CD8-positive, alpha-beta T cell (primary cell): ENCODE measurements at places on chromosomes 13 and 19.

GRCh38 chr19:56942756-56943155 is 102.2 kb upstream of the PEG3 start:
- peak; percentile 27 for DNase-seq

GRCh38 chr13:19157461-19157860 is 24.2 kb downstream of the TUBA3C start:
- no peak for DNase-seq

- peak; percentile 63 for DNase-seq
Observed at GRCh38 chr19:1090731-1091543, 4.2 kb downstream of the POLR2E start.

DNA sequence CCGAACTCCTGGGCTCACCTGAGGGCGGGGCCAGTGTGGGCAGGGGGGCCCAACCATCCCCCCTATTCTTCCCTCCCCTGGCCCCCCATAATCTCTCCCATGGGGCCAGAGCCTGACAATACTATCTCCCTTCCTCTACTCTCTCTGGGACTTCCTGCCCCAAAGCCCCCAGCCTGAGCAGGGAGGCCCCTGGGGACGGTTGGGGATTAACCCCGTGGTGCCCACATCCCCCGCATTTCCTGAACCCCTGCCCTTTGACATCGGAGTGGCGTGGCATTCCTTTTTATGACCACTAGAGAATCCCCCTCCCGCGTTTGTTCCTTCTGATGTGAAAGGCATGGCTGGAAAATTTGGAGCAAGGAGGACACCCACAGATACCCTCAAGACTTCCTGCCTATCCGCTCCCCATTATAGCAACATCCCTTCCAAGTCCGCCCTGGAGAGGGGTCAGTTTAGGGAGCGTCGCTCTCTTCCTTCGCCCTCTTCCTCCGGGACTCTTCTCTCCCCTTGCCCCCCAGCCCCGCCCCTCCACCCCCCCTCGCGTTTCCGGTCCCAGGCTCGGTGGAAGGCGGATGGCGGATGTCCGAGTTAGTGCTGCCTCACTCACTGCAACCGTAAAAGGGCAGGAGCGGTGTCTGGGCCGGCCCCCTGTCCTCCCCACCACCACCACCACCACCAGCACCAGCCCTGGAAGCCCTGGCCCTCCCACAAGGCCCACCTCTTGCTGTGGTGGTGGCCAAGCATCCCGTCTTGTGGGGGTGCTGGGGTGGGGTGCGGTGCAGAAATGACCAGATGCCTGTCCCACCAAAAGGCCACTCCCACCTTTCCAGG is 1.8 kb downstream of the VASP start:
- no peak for DNase-seq

DNA sequence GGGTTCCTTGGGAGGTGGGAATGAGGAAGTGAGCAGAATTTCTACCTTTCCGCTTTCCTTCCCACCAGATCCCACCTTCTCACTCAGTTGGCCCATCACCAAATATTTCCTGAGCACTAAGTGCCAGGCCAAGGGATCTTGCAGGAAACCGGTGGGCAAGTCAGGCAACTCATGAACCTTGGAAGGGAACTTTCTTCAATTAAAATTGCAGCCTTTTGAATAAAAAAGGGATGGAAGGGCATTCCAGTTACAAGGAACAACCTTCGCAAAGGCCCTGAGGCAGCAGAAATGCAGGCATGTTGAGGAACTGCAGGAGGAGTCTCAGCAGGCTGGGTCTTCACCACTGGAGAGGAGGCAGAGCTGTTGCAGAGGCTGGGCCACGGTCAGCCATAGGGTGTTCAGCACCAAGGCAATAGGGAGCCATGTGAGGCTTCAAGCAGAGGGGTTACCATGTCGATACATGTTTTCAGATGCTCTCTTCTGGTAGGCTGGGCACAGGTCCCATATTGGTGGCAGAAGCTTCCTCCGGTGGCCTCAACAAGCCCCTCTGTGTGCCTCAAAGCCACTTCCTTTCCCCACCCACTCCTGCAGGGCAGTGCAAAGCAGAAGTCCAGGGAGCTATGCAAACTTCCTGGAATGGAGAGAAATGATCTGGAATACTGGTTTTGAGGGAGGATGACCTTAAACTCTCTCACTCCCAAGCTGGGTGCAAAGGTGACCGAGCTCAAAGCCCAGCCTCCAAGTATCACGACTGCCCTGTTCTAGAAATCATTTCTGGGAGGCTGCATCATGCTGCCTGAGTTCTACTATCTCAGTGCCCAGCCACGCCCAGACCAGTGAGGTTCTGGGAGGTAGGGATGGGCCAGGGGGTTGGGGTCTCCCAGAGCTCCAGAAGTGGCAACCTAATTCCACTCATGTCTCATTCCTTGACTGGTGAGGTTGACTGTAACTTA is at the start of gene FUT6:
Gene FUT6, minus strand, starts transcription at position 638 of the 953 bp plus-strand sequence. CDS start 7,135 bp downstream, outside the sequence.
- DNase-seq, result no peak

- DNase-seq, result peak; percentile 46
Observed at GRCh38 chr19:43780706-43781525, at the start of gene KCNN4. TSS of gene KCNN4 (minus strand) at chr19:43780973. CDS start at chr19:43780861, 112 bp downstream.

- DNase-seq, result no peak
Observed at GRCh38 chr19:50723069-50723468, at the start of gene CLEC11A. TSS of gene CLEC11A (plus strand) at chr19:50723364. CDS start at chr19:50723526, 162 bp downstream.

- no peak for DNase-seq
Observed at GRCh38 chr13:113666329-113666670, 719 bp upstream of the GRK1 start.

DNA sequence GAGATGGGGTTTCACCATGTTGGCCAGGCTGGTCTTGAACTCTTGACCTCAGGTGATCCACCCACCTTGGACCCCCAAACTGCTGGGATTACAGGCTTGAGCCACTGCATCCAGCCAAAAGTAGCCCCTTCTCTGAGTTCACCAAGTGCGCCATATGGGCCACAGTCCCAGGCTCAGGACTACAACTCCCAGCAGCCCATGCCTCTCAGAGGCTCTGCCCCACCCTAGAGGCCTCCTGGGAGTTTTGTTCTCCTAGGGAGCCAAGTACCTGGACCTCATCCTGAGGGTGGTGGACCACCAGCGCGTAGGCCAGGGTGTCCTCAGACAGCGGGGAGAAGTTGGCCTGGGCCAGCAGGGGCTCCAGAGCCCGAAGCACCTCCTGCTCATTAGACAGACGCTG is 18.8 kb downstream of the TMEM143 start:
- DNase-seq, result no peak

GRCh38 chr13:35927567-35928021 is 203.6 kb downstream of the DCLK1 start:
- DNase-seq, result no peak

GRCh38 chr13:109983447-109983846 is 197.1 kb upstream of the IRS2 start:
- DNase-seq, result no peak

GRCh38 chr19:14150770-14151661 is 14.6 kb upstream of the ASF1B start:
- DNase-seq, result no peak

DNA sequence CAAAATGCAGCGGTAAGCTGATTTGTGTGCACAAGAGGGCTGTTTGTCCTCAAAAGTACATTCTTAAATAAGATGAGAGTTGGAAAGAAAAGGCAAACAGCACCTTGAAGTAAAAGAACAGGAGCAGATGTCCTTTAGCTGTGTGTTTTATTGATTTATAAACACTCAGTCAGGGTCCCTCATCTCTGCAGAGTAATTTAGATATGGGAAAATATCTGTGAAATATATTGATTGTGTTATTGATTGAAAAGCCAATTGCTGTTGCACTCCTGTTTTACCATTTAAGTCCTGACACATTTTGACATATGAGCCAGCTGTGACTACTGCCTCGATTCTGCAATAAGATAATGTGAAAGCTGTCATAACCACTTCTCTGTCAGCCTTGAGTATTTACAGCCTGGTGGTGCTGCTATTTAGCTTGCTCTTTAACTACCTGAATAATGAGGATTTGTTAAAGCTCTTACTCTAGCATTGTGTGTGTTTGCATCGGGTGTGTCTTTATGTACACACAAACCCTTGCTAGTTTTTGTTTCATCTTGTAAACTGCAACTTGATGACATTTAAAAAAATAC is 550.1 kb downstream of the DACH1 start:
- no peak for DNase-seq

DNA sequence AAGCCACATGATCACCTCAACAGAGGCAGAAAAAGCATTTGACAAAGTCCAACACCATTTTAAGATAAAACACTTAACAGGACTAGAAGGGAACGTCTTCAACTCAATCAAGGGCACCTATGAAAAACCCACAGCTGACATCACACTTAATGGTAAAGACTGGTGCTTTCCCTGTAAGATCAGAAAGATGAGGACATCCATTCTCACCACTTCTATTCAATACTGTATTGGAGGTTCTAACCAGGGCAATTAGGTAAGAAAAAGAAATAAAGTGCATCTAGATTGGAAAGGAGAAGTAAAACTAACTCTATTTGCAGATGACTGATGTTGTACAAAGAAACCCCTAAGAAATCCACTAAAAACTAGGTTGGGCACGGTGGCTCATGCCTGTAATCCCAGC is 11.2 kb upstream of the AKAP8 start:
- no peak for DNase-seq

GRCh38 chr13:47455626-47456025 is 545.4 kb downstream of the SUCLA2 start:
- no peak for DNase-seq

GRCh38 chr13:88022431-88023208 is 351.4 kb downstream of the SLITRK5 start:
- no peak for DNase-seq

- no peak for DNase-seq
Observed at GRCh38 chr19:12843328-12843727, 5.0 kb downstream of the MAST1 start.

GRCh38 chr13:44574466-44574855 is 1.7 kb downstream of the TSC22D1 start:
- no peak for DNase-seq

DNA sequence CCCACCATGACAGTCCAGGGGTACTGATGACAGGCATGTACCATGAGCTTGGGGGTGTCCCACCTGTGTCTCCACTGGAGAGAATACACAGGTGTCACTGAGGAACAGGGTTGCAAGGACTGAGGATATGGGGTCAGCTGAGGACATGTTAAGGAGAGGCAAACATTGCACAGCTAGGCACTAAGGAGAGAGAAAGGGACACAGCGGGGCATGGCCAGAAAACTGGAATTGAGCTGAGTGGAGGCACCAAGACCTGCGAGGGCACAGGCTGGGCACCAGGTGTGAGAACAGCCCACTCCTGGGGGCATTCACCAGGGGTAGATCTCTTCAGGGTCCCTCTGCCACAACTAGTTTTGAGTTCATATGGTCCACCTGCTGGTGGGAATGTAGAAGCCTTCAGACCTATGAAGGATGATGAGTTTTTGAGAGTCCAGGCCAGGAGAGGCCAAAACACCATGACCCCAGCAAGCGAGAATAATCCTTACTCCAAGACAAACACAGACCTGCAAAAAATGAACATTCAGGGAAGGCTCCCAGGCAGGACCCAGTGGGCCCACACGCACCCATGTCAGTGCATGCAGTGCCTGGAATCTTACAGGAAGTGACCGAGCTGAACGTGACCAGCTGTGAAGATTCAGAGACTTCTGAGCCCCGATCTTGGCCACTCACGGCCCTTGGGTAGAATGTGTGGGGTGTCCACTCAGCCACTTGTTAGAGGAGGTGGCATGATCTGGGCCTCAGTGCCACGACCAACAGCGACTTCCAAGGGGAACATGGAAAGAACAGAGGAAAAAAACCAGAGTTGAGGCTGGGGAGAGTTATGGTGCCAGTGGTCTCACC is 1.4 kb upstream of the ZNF584 start:
- DNase-seq, result no peak

DNA sequence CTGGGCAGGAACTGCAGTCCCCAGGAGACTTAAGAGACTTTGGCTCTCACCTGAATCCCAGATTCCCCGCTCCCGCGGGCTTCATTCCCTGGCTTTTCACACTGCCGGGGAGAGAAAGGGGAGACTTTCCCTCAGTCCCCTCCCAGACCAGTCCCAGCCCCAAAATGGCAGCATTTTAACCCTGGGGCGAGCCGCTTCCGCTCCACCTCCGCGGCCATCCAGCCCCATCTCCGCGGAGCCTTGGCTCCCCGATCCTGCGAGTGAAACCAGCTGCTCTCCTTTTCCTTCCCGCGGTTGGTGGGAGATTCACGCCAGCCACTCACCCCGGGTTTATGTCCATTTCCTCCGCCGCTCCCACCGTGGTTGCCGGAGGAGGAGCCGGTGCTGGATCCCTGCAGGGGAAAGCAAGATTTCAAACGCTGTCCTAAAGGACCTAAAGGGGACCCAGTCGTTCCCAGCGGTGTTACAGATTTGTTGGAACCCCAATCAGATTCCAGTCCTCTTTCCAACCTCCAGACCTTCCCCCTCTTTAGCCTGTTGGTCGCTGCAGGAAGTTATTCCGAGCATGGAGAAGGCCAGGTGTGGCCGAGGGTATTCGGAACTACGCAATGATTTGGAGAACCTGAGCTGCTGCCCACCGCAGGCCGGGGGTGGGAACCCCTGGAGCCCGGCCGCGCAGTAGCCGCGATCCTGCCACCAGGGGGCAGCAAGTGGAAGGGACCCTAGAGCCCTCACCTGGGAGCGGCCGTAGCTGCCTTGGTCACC is 3.4 kb downstream of the DMKN start:
- peak; percentile 77 for DNase-seq

DNA sequence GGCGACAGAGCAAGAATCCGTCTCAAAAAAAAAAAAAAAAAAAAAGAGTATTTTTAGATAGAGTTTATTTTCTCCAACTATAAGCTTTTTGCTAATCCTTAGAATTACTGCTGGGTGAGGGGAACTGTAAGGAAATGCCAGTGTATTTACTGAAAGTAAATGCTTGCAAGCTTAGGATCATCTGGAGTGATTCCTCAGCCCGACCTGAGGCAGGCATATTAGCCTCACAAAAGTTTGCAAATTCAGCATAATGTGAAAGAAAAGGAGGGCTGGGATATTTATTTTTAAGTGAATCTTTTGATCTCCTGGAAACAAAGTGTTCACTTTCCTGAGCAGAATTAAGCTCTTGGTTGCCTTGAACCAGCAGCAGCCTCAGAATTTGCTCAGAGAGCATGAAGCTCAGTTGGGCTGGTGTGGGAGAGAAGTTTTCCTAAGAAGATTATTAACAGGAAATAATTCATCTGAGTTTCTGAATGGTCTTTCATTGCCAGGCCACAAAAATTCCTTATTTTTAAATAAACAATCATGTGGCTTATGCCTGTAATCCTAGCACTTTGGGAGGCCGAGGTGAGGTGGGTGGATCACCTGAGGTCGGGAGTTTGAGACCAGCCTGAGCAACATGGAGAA is 24.7 kb upstream of the SPATA13 start:
- no peak for DNase-seq

DNA sequence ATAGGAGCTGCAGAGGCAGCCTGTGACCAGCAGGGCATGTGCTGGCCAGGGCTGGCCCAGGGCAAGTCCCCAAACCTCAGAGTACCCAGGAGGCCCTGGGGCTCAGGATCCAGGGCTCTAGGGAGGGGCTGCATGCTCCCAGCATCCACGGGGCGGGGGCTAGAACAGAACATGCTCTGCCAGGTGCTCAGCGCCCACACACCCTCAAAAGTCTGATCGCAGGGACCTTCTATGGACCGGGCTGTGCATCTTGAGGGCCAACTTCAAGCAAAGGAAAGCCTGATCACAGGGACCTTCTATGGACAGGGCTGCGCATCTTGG is 33.5 kb downstream of the ELL start:
- no peak for DNase-seq

GRCh38 chr13:92591117-92591516 is 635.5 kb upstream of the GPC6 start:
- no peak for DNase-seq
